Pulmonary artery endothelial cell (primary cell): ENCODE measurements at places on chromosomes 2 and 18. TPM values are rescaled to one million over a fixed set of nuclear protein-coding genes. Genes with fewer than 3 reads are reported as not detected.

The GATA6 gene
- 10.5 and 11.9 TPM in 2 replicates for total RNA-seq

GRCh38 chr2:6011921-6012320 is 319.7 kb downstream of the SOX11 start:
- no peak for DNase-seq

The MC2R gene
- total RNA-seq = not detected in 2 replicates

The RAB27B gene
- 0.11 and 0.13 TPM in 2 replicates for total RNA-seq
